ENCODE measurements at places on chromosomes 3 and 15.

- no peak for DNase-seq
These were observed at the start of gene SPINT1 for GRCh38 chr15:40843885-40844695. Gene SPINT1 (plus strand): TSS chr15:40844048. CDS start chr15:40844555, 507 bp downstream.

DNA sequence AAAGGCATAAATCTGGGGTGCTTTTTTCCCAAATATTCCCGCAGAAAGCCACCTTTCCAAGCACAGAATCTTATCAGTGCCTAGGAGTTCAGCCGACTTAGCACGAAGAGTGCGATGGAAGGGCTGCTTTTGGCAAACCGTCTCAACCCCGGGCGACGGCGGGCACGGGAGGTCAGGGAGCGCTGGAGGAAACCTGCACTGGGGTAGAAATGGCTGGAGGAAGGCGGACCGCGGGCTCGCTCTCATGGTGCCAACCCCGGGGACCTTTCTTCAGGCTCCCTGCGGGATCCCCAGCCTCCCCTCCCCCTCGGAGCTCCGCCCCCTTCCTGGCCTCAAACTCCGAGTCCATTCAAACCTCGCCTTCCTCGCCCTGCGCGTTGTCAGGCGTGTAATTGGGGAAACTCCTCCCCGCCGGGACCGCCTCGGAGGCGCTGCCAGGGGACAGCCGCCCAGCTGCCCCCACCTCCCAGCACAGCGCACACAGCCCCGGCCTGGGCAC is at the start of gene GABRG3:
Gene GABRG3, plus strand, starts transcription at position 470 of the 499 bp plus-strand sequence.
- no peak for DNase-seq

- no peak for DNase-seq
These were observed 26.3 kb downstream of the TMEM44 start for GRCh38 chr3:194606941-194607340.

DNA sequence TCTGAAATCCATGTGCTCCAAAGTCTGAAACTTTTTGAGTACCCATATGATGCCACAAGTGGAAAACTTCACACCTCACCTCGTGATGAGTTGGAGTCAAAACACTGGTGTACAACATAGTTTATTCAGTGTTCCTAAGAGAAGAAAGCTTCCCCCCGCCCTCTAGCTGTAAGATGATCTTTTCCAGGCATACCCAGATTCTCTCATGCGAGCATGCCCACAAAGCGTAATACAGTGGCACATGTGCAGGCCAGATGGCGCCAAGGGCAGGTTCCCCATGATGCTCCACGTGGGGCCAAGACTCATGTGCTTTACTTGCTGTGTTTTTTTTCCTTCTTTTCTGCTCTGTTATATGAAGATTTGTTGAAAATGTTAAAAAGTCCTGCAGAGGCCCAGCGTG is 104.9 kb upstream of the LRRFIP2 start:
- DNase-seq: no peak

- DNase-seq: no peak
These were observed 16.8 kb upstream of the CCNDBP1 start for GRCh38 chr15:43168192-43169107.

- no peak for DNase-seq
These were observed 349.4 kb upstream of the SATB1 start for GRCh38 chr3:18774319-18775088.

- no peak for DNase-seq
These were observed 6.6 kb downstream of the CPNE9 start for GRCh38 chr3:9710174-9710739.

DNA sequence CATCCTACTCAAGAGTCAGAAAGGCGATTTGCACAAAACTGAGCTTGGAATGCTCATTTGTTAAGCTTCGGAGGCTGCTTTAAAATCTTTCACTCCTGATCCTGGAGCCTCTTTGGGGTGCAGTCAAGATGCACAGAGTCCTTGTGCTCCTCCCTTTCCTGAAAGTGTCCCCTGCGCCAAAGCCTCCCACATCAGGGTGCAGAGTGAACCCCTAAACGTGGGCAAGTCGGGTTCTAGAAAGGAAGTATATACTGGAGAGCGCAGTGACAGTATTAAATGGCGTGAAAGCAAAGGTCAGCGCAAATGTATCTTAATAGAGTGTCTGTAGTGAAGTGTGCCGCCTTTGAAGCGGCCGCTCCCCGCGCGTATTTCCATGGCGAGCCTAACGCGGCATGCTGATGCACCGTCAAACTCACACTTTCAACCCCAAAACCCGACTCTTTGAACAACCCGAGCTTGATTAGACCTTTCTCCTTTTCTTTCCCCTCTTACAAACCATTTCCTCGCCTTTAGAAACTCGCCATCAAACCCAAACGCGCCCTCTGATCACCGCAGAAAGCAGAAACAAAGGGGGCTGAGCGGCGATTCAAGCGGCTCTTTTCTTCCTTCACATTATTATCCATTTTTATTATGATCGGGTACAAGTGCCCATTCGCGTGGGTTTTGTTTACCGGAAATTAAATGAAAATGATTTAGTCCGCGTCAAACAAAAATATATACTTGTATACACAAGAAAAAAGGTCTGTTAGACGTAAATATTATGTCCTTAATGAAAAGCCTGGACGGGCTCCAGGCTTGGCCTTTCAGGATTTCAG is 18.3 kb downstream of the ZIC4 start:
- no peak for DNase-seq

DNA sequence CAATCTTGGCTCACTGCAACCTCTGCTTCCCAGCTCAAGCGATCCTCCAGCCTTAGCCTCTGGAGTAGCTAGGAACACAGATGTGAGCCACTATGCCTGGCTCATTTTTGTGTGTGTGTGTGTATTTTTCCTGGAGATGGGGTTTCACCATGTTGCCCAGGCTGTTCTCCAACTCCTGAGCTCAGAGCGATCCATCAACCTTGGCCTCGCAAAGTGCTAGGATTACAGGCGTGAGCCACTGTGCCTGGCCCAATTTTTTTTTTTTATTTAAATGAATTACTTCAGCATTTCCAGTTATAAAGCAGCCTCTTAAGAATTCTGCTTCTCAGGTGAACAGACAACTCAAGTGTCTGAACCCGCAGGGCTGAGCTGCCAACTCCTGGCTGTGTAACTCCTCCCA is 20.1 kb upstream of the ST3GAL6 start:
- DNase-seq: no peak

GRCh38 chr15:59364248-59364647 is 8.4 kb downstream of the MYO1E start:
- DNase-seq: no peak

DNA sequence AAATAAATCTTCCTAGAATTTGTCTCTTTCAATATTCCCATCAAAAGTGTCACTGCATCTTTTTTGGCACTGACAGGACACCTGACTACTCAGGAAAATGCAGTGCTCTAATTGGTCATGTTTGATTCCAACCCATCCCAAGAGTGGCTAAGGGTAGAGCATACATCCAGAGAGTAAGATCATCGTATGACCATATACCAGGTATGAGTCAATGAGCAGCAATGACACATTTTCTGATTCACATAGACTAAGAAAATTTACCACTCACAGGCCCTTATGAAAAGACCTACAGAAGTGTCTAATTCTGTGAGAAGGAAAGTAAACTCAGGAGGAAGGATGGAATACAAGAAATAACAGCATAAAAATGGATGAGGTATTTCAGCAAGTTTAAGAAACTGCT is 434.2 kb downstream of the ZIC1 start:
- DNase-seq: no peak

DNA sequence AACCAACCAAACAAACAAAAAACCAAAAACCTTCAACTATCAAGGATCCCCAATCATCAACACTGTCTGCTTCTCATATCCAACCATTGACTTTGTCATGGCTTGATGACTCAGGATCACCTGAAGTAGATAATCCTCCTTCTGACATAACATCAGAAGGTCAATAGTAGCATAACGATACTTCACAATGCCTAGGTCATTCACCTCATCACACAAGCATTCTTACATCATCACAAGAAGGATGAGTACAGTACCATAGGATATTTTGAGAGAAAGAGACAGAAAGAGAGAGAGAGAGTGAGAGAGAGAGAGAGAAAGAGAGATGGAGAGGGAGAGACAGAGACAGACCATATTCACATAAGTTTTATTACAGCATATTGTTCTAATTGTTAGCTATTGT is 42.1 kb downstream of the SPATA16 start:
- no peak for DNase-seq

GRCh38 chr15:56124391-56124790 is 119.3 kb downstream of the RFX7 start:
- DNase-seq: no peak

- DNase-seq: no peak
These were observed 2.1 kb downstream of the SLC41A3 start for GRCh38 chr3:126081618-126082361.

- no peak for DNase-seq
These were observed 68.0 kb upstream of the NDUFB4 start for GRCh38 chr3:120528163-120528562.

DNA sequence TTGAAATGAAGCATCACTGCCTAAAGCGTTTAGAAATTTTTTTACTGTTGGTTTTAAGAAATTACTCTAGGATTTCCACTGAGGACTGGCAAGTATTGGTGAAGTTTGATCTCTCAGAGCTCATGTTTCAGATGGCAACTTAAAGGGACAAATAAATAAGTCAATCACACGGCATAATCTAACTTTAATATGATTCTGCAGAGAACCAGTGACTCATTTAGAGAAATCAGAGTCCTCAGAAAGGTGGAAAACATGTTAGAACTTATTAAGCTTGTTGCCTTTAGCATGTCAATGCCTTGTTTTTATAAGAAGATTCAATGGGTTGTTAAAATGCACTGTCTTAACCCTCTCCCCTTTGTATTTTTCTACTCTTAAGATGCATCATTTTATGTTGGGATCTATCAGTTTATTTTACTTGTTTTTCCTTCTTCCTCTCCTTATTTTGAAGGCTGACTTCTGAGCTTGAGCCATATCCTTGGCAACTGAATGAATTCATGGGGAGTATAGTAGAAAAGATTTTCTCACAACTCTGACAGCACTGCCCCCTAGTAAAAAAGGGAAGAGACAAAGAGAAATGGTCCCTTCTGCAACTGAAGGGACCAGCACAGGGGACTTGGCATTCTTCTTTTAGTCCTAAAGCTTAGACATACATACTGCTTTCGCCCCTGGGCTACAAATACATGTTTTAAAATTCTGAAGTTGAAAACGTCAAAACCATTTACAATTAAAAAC is 431.2 kb downstream of the LPP start:
- DNase-seq: no peak

DNA sequence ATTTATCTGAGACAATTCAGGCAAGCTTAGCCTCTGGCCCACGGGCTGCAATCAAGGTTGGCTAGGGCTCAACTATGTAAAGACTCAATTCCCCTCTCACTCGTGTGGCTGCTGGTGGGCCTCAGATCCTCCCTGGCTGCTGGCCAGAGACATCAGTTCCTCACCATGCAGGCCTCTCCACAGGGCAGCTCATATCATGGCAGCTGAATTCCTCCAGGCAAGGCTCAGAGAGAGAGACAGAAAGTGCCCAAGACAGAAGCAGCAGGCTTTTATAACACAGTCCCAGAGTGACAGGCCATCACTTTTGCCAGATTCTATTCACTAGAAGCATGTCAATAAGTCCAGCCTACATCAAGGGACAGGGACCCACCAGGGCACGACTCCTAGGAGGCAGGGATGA is 63.2 kb downstream of the XXYLT1 start:
- DNase-seq: no peak

Data from NCI-H524 treated with DMSO at 0.1 percent for 48 hours (cell line).